ENCODE measurements at places on chromosomes 5 and 9.

DNA sequence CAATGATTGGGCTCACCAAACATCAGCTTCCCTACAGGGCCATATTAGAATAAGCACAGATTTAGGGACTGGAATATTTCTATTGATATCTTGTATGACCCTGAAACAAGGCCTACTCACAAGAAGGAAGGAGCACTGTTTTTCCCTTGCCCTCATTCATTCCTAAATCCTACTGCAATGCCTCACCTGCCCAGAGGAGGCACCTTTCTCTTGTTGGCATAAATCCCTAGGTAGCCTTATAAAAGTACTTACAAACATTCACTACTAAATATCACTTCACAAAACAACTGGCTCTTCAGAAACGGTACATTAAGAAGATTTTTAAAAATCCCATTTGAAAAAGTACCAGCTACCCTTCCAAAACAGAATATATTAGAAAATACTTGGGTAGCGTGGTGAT lies 449.4 kb downstream of the CDH18 start:
- DNase-seq, result no peak

DNA sequence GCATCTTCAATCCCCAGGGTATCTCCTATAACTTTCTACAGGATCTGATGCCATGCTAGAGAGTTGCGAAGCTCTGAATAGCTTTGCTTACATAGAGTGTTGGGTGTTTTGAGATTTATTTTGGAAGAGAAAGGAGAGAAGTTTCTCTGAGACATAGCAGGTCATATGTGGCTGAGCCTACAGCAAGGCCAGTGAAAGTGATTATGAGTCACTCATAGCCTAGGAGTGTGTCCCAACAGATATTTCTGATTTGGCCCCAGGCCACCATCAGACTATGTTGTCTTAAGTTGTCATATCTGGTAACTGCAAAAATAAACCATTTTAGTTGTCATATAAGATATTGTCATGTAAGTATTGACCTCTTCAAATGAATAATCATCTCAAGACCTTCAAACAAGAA lies 132.0 kb upstream of the RAI14 start:
- DNase-seq, result peak; percentile 3

GRCh38 chr9:129990269-129991010 lies 52.5 kb downstream of the FNBP1 start:
- peak; percentile 42 for DNase-seq

GRCh38 chr5:89901983-89902382 lies 507.6 kb downstream of the CETN3 start:
- DNase-seq, result no peak

GRCh38 chr5:58143727-58144126 lies 316.2 kb downstream of the PLK2 start:
- no peak for DNase-seq

DNA sequence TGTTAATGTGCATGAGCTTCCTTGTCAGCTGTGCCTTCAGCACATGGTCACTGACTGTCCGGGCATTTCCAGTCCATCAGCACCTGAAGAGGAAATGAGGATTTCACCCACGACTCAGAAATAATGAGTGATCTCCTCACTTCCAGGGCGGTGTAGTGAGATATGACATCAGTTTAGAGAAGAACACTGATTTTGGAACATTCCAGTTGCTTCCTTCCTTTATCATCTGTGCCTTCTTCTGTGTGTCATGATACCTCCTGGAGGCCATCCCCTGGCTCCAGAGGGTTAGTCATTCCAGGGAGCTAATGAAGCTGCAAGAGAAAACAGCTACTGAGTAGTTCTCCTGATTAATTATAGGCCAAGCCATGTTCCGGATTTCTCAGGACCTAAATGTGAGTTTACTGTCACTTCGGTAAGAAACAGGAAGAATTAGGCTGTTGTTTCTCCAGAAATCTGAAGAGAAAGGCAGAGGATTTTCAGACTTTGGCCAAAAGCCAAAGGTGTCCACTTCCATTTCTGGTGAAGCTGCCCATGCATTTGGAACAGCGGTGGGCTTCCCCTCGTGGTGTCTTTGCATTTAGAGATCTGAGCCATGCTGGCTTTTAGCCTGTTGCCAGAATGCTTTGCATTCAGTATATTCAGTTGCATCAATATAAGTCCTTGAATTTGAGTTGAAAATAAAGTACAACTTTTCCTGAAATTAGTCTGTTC lies 161.3 kb upstream of the OTULINL start:
- DNase-seq, result no peak

- DNase-seq, result peak; percentile 77
These were observed 12.1 kb downstream of the NOL8 start for GRCh38 chr9:92312887-92313623.

DNA sequence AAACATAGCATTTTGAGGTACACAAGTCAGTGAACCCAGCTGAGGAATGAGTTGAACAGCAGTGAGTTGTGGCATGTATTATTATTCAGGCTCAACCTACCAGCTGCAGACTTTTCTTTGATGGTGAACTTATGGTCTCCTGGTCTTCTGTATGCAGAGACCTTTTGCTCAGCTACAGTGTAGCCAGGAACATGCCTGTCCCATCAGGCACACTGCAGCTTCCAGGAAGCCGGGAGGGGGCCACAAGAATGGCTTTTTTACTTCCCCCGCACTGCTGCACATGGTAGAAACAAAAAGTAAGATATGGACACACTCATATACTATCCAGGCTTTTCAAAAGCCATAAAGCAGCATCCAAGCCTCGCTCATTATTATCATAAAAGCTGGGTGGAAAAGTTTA lies 65.3 kb upstream of the PLPP1 start:
- DNase-seq, result no peak

GRCh38 chr5:66810848-66811261 lies 214.7 kb downstream of the MAST4 start:
- DNase-seq, result peak; percentile 42

- no peak for DNase-seq
These were observed 72.5 kb downstream of the APTX start for GRCh38 chr9:32928912-32929311.

- no peak for DNase-seq
These were observed 21.3 kb downstream of the WWC1 start for GRCh38 chr5:168312606-168313295.

GRCh38 chr5:150599917-150600511 lies 40.4 kb upstream of the SYNPO start:
- no peak for DNase-seq

GRCh38 chr5:44801992-44802391 lies 6.8 kb upstream of the MRPS30 start:
- DNase-seq, result no peak

- no peak for DNase-seq
These were observed 11.0 kb upstream of the IRX4 start for GRCh38 chr5:1893754-1894153.
